ENCODE measurements at places on chromosomes 1 and 21. TPM values are rescaled to one million over a fixed set of nuclear protein-coding genes. Genes with fewer than 3 reads are reported as not detected.

DNA sequence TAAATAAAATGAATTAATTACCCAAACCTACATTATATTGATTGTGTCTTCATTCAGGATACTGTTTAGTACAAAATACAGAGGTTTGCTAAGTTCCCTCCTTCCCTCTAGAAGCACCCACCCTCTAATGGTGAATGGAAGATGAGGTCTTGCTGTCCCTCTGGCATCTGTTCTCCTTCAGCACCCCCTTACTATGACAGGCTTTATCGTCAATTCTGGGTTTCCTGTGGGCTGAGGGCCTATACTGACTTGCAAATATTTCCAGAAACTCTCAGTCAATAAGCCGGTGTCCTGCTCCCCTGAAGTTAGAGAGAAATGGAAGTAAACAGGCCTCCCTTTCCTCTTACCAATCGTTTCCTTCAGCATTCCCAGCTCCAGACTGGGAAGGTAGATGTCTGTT is 13.2 kb downstream of the LAX1 start:
- DNase-seq = no peak

DNA sequence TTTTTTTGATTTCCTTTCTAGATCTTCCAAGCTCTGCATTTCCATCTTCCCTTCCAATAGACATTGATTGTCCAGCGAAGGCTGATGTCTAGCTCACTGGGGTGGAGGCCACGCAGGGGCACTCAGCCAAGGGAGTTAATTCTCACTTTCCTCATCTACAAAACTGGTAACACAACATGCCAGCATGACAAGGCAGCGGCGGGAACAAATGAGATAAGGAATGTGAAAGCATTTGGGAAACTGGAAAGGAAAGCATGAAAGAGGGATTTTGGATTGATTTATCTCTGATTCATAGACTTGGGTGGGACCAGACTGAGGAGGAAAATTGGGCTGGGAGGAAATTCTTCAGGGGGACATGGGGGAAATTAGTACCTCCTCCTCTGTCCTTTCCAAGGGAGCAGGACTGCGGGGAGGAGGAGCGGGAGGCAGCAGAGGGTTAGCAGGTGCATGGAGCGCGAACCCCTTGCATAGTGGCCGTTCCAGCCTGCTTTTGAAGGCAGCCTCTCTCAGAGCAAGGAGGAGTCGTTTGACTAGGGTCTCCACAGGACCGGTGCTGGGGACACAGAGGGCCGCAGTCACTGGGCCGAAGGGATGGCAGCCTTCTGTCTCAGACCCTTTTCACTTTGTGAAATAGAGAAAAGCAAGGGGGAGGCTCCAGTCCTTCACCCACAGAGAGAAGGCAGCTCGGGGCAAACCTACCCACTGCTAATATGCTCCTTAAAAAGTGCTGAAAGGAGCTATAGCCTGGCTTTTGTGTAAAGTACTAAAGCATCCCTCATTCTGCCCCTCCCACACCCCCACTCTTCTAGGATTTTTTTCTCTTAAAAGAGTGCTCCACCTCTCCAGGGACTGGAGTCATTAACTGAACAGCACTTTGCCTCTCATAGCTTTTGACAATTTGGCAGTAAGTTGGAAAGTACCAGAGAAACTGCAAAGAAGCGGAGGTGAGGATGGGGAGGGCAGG is 89.2 kb downstream of the PLXNA2 start:
- no peak for DNase-seq

DNA sequence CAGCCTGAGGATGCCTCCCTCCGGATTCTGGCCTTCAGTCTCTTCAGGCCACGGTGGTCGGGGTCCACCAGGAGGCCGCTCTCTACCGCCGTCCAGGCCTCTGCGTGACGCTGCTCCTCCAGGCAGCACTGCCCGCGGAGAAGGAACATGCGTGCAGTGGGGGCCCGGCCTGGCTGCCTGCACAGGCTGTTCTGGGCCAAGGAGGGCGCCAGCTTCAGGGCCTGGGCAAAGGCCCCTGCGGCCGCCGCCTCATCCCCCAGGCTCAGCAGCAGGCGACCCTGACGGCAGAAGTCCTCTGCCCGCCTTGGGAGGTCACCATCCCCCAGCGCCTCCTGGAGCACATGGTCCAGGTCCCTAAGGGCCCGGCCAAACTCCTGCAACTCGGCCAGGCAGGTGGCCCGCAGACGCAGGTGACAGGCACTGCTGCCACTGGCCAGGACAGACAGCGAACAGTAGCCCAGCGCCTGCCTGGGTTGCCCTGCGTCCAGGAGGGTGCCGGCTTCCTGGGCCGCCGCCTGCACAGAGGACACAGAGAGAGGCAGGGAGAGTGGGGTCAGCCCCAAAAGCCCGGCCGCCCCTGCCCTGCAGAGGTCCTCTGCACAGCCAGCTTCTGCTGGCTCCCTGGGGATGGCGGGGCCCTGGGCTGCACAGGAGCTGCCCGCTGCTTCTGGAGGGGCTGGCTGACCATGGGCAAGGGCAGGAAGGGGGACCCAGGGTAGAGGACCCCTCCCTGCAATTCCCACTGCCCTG is 8.7 kb upstream of the MMEL1 start:
- DNase-seq = no peak

GRCh38 chr21:25491267-25491666 is 116.0 kb downstream of the MRPL39 start:
- DNase-seq = no peak

DNA sequence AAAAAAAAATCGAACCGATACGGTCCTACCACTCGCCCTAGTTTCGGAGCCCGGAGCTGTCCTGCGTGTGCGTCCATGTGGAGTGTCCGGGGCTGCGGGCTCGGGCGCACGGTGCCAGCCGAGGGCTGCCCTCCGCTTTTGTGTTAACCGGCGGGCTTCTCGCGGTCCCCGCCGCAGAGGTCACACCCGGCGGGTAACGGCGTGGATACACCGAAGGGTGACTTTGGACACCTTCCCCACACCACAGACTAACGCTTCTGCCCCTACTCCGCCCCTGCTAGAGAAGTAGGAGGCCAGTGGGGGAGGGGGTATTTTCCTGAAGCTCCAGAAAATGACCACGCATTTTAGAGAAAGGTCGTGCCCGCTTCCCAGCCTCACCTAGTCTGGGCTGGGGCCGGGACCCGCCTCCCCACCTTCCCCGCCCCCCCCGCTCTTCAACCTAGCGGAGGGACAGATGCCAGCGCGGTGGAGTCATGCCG is 609 bp upstream of the ATF3 start:
- DNase-seq = no peak

GRCh38 chr1:203089001-203089650 is 3.3 kb upstream of the MYOG start:
- no peak for DNase-seq

DNA sequence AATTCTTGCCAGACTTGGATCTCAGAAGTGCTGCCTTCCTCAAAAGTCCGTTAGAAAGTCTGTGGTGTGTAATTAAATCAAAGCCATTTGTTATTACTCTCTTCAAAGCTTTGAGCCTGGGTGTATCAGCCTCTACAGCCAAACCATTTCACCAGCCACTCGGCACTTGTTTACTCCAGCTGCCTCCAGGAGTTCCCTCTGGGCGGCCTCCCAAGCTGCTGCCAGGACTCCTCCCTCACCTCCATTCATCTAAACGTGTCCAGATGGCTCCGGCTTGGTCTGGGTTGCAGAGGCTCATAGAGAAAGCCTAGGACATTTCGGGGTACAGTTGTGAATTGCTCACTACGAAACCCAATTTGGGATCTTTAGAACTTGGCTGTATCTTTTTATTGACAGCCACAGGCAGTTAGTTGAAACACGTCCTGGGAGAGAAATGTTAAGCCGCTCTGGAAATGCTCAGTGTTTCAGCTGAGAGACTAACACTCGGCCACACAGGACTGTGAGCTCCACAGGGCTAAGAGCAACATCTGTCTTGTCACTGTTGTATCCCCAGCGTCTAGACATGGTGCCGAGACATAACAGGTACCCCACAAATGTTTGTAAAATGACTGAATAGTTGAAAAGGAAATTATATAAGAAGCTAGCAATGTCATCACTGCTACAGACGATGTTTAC is 116.9 kb upstream of the NGF start:
- no peak for DNase-seq

- DNase-seq = no peak
Measured at GRCh38 chr1:16013220-16013907, 4.5 kb downstream of the HSPB7 start.

DNA sequence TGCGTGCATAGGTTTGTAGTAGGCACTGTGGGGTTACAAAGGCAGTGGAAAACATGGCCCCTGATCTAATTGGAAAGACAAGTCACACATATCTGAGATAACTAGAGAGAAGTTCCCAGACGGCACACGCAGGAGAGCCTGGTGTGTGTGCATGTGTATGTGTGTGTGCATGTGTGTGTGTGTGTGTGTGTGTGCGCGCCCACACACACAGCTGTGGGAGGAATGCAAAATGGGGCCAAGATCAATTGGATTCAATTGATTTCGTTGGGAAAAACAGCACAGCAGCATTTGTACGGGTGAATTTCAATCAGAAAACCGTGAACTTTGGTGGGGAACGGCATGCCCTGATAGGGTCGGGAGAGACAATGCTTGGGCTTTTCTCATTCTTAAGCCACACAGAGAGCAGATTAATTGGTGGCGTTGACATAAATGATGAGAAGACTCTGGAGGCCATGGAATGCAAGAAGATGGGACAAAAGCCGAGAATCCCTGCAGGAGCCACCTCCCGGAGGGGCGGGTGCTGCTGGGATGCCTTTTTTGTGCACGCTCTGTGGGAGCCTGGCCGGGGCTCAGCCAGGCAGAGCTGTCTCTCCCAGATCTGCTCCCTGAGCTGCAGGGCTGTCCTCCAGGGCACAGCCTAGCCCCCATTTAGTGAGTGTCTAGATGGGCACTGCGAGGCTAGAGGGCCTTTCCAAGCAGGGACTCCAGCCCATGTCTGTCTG is 322.0 kb downstream of the CAMTA1 start:
- DNase-seq = no peak

DNA sequence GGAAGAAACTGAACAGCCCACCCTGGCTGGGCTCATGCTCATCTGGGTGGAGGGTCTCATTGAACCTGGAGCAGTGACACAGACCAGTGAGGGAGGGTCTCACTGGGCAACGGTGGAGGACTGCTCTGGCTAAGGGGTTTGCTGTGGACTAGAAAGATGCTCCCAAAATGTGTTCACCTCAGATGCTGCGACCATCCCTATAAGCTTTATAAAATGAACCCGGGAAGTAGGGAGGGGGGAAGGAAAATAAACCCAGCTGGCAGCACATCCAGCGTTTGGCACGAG is 34.5 kb upstream of the LBR start:
- no peak for DNase-seq

- no peak for DNase-seq
Measured at GRCh38 chr1:107883562-107883961, 81.4 kb downstream of the VAV3 start.

TNFRSF4 gene
- not detected for polyA plus RNA-seq

KCNT2 gene
- polyA plus RNA-seq = 1.4 TPM

CLCN6 gene
- 5.4 TPM for polyA plus RNA-seq

KLHDC7A gene
- not detected for polyA plus RNA-seq

AUNIP gene
- 2.8 TPM for polyA plus RNA-seq
